Activated T-helper 9 cell treated with anti-CD3 and anti-CD28 coated beads, Interleukin-2, amount 50 U/mL, for 16 hours (primary cell): ENCODE measurements at places on chromosomes 7 and 10.

- no peak for DNase-seq
Measured at GRCh38 chr7:123647106-123647730, 8.4 kb upstream of the LMOD2 start.

DNA sequence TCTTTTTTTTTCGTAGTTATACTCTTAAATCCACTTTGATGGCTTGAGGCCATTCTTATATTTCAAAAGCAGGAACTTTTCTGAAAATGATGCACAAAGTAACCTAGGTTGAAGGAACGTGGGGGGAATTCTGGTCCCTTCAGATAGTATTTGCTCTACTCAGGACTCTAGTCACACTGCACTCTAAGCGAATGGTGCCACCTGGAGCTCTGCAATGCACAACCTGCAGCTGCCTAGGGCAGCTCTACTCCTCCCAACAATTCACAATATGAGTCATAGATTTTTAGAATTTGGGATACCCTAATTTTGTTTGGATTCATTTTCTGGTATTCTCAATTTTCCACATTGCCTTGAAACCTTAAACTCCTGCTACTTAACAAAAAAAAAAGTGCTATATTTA lies 17.3 kb downstream of the SYPL1 start:
- no peak for DNase-seq

GRCh38 chr7:2522780-2523433 lies 3.3 kb downstream of the LFNG start:
- DNase-seq: no peak

- DNase-seq: no peak
Measured at GRCh38 chr10:6465854-6466601, 114.0 kb downstream of the PRKCQ start.

DNA sequence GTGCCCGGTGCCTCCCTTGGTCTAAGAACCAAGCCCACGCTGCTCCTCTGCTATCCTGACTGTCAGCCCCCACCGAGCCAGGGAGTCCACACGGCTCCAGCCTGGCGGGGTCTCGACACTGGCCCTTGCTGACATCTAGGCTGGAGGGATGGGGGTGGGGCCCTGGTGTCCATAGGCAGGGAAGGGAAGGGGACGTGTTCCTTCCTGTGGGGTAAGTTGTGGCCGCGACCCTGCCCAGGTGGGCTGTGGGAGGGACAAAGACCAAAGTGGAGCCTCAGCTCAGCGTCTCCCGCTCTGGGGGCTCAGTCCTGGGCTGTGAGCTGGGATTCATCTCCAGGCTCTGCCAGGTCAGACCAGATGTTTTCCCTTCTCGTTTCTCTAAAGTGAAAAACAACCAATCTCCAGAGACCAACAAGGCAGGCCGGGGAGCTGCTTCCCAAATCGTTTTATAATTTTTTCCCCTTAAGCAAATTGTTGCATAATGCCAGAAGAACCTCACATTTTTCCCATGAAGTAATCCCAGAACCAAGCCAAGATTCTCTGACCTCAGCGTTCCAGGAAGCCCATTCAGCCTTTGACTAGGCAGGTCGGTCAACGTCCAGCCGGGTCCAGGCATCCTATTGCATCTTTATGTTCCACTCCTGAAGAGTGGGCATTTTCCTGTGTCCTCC lies 101.2 kb downstream of the RGS10 start:
- DNase-seq: no peak

DNA sequence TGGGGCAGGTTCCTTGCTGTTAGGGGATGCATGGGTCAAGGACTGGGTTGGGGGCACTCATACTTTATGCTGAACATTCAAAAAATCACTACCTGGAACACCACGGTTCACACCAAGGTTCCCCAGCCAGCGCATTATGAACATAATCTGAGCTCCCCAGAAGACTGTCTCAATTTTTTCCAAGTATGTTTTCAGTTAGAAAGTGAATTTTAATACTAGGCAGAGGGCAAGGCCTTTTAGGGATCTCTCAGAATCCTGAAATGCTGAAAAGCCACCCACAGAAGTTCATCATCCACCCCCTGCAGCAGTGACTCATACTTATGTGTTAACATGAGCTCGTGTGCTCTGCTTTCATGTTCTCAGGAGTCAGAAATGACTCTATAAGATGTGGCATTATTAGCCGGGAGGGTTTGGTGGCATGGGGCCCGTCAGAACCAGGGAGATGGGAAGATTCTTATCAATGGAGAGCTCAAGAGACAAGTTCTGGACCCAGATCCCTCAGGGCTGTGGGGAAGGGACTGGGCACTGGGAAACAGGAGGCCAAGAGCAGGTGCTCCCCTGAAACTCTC lies 185.2 kb upstream of the ITGB1 start:
- peak; percentile 29 for DNase-seq

GRCh38 chr10:132036153-132036886 lies 29.4 kb upstream of the JAKMIP3 start:
- DNase-seq: no peak

- DNase-seq: no peak
Measured at GRCh38 chr7:94133460-94133859, 129.3 kb upstream of the BET1 start.

- DNase-seq: no peak
Measured at GRCh38 chr10:9605231-9605630, 1412.4 kb upstream of the CELF2 start.

GRCh38 chr7:35380739-35381224 lies 126.9 kb upstream of the TBX20 start:
- DNase-seq: no peak

DNA sequence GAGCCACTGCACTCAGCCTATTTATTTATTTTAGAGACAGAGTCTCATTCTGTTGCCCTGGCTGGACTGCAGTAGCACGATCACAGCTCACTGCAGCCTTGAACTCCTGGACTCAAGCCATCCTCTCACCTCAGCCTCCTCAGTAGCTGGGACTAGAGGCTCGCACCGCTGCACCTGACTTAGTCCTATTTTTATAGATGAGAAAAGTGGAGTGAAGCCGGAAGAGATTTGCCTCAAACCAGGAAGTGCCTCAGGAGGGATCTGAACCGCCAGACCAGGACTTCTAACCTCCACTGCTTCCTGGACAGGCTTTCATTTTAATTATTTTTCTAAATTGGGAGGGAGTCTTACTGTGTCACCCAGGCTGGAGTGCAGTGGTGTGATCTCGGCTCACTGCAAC lies 17.5 kb upstream of the CLIP2 start:
- no peak for DNase-seq

GRCh38 chr7:128865303-128865702 lies 2.6 kb downstream of the ATP6V1F start:
- DNase-seq: no peak

DNA sequence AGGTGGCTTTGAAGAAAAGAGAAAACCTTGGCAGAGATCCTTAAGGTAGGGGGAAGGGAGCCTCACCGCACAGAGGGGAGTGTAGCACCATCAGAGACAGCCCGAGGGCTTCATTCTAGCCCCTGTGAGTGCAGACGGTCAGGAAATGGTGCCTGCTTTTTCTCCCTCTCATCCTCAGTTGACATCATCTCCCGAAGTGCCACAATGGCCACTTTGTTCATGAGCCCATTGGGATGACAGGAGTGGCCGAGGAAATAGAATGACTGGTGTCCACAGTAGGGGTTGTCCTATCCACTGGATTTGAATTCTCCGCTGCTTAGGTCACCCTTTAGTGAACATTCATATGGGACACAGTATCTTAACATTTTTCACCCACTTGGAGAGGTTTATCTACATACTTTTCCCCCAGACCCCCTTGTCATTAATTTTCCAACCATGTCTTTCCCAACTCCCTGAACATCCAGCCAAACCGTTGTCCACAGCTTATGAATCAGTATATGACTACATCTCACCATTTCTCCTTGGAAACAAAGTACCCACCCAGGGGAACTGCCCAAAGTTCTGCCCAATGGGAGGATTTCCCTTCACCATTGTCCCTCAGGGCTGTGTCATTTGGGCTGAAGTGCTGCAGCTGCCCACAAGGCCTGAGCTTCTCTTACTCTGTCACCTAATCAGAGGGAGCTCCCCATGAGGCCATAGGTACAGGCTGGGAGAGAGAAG lies 108.8 kb downstream of the ADCY1 start:
- DNase-seq: no peak

GRCh38 chr7:116521046-116521664 lies 3.7 kb upstream of the CAV1 start:
- DNase-seq: no peak

DNA sequence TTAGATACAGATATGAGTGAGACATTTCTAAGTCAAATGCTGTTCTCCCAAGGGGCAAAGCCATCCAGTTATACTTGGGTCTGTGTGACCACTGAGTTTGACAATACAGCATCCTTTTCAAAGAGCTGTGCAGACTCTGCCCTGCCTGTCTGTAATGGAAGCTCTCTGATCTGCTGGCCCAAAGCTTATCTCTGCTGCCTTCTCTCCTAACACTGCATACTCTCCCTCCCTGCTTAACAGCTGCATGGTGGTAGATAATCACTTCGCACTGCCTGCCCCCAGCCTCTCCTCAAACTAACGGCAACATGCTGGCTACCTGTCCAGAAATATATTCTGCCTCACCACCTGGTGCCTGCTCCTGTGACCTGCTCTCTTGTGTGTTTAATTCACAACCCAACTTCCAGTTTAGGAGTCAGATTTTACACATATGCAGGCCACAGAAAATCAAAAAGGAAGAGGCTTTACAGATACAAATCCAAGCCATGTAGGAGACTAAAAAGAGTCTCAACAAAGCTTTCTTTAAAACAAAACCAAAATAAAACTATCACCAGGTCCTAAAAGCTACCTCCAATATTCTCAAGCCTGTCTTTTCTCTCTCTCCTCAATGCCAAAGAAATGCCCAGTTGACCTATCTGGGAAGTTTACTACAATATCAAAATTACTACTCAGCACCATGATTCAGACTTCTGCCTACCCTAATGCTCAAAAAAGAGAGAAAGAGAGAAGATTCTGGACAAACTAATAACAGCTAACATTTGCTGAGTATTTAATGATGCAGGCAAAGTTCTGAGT lies 145.6 kb downstream of the RELN start:
- DNase-seq: no peak

GRCh38 chr10:96643920-96644319 lies 57.1 kb upstream of the TM9SF3 start:
- no peak for DNase-seq

DNA sequence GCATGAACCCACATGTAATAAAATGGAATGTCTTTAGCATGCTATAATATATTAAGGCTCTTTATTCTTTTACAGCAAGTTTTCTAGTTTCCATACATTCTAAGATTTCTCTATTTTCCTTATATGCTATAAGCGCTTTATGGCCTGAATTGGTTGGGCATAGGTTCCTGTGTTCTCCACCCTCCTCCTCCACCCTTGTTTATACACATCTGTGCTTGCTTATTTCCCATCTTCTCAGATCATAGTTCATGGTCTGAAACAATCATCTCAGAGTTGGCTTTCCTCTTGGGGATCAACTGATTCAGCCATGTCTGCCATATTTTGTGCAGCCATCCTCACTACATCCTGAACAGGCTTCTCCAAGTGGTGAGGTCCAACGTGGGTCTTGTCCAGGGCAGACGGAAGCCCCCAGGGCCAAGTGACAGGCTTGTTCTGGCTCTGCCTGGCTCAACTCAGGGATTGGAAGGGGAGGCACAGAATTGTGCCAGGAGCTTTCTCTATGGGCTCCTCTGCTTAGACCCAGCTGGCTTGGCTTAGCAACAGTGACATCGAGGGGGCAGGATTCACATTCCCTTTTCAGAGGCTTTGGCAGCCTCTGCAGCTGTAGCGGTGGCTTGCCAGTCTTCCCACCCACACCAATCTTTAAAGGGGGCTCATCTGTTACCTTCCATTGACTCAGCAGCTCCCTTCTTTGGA lies 327.3 kb downstream of the PTEN start:
- no peak for DNase-seq

DNA sequence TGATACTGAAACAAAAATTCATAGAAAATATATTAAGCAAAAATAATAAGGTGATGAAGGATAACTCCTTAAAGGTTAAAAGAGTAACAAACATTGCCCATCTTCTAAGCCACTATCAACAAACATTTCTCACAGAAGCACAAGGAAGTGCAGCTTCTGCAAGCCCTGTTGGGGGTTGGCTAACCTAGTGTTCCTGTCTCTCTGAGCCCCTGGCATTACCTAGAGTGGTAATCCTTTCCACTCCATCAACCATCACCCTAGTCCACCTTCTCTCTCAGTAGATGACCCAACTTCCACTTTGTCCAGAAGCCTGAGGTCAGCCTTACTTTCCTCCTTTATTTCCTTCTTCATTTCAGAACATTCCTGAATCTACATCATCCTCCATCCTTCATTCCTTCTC lies 59.7 kb downstream of the HIPK2 start:
- DNase-seq: no peak

DNA sequence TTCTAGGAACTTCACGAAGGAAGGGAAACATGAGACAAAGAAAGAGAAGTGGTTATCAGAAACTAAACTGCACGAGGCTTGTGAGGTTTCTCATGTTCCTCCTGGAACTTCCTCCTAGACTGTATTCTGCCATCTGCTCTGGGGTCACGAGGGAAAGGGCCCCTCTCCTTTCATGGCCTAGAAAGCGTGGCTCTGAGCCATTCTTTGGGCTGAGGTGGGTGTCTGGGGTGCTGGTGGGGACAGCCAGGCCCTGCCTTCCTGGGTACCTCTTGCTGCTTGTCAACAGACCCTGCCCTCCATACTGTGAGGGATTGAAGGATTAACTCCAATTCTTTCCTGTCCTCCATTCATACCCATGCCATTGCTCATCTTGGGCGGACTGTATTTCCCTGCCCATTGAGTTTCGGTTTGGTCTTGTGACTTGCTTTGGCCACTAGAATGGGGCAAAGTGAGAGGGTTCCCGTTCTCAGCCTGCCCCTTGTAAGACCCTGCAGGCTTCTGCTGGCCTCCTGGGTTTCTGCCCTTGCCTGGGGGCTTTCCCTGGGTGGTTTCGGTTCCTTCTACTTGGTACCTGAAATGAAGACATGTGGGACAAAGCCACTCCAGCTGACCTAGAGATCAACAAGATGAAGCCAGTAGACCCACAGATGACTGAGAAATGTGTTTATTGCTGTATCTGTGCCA lies 14.9 kb upstream of the GIMAP8 start:
- no peak for DNase-seq

DNA sequence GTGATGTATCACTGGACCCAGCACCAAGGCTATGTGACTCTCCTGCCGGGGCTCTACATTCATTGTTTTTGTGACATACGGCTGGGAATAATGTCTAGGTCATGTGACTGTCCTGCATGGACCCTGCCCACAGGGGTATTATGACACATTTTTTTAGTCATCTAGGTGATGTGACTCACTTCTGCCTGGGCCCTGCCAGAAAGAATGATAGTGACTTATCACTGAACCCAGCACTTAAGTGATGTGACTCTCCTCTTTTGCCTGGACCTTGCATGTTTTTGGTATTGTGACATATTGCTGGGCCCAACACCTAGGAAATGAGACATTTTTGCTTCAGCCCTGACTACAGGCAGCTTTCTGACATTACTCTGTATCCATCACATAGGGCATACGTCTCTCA lies 51.1 kb upstream of the ZNF107 start:
- DNase-seq: no peak

DNA sequence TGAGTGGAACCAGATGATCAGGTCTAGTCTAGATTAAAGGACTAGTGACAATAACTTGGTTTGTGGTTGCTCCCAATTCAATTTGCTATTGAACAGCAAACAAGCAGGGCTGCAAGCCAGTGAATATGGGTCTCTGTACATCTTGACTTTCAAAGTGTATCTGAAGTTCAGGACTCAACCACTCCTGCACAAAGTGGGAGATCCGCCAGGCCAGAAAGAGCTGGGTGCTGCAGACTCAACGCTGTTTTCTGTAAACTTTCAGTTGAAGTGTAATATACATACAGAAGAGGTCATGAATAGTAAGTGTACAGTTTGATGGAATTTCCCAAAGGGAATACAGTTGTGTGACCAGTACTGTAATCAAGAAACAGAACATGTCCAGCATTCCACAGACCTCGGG lies 416.6 kb downstream of the RPS24 start:
- no peak for DNase-seq

- DNase-seq: no peak
Measured at GRCh38 chr7:122885583-122886356, 490 bp downstream of the CADPS2 start.
